ENCODE measurements at places on chromosomes 6 and 20.

DNA sequence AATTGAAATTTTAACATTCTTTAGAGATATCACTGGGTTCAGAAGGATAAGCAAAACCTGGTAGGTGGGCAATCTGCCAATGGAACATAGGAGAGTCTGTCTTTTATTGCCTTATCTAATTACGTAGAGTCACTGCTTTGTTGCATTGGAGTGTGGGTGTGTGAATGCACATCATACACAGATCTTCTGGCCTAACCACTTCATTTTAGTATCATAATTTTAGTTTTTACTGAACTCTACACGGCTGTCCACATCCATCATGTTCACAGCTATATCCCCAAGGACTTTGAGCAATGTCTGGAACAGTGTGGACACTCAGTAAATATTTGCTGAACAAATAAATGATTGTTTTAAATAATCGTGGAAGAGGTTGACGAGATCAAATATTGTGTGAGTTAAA, 104.6 kb upstream of the AKIRIN2 start:
- DNase-seq, result no peak

GRCh38 chr6:152054441-152054840, 247.0 kb downstream of the ESR1 start:
- DNase-seq, result no peak

DNA sequence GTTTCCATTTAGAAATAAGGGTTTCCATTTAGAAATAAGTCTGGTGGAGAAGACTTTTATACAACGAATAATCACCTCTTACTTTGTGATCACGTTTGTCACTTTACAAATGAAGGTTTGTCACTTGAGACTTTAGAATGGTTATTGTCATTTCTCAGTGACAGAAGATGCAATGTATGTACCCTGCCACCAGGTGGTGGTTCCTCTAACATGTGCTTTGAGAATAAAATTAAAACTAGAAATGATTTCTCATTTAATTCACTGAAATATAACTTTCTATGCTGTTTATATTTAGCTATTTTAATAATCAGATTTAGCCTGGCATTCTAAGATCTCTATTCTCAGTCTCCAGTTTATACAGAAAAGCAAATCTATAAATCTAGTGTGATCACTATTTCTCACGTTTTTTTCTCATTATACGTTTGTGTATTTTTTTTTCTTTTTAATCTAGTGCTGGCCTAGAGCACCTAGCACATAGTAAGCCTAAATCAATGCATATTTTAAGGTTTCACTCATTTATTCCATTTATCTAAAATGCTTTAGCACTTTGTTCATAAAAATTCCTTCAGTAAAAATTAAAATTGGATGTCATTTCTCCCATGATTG, 57.4 kb upstream of the TFAP2D start:
- peak; percentile 4 for DNase-seq

GRCh38 chr6:4264601-4265000, 129.2 kb upstream of the ECI2 start:
- no peak for DNase-seq

Measured in NCI-H460 (cell line).